ENCODE measurements at places on chromosomes 4 and X. TPM values are rescaled to one million over a fixed set of nuclear protein-coding genes. Genes with fewer than 3 reads are reported as not detected.

DNA sequence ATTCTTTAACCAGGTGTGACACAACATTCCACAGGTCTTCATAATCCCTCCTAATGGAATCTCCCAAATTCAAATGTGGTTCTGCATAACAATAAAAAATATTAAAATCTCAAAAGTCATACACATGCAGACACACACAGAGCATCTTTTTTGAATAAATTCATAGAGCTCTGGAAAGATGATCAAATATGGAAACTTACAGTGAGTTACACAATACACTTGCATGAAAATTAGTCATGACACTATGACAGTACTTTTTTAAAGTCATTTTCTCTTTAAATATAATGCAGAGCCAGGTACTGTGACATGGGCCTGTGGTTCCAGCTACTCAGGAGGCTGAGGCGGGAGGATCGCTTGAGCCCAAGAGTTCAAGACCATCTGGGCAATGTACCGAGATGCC lies 38.9 kb downstream of the DDX60L start:
- no peak for DNase-seq

DNA sequence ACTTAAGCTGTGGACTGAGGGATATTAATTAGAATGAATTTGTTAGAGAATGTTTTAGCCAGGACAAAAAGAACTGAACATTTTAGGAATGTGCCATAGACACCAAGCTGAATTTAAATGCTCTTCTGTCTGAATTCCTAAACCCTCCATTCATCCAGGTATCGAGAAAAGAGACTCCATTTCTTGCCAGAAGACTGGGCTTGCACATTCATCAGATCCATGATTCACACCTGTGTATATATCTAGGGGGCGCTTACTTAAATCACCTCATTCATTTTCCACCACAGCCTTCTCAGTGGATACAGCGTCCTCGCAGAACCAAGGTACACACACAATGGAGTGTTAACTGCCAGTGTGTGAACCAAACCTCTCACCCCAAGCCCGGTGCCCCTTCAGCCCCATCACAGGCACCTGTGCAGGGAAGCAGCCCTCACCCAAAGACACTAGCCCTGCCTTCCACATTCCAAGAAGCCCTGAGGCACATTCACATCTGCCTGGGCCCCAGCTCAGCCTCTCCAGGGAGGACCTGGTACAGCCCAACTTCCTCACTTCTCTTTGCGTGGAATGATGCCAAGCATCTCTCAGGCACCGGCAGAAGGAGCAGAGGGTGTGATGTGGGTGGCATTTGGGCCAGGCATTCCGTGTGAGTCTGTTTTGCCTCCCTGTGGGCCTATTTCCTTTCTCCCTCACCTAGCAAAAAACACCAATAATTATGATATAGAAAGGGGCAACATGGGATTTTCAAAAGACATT lies 35.6 kb upstream of the C1QTNF7 start:
- DNase-seq = no peak

ZDHHC15 gene
- 3.8 TPM for polyA plus RNA-seq

DNA sequence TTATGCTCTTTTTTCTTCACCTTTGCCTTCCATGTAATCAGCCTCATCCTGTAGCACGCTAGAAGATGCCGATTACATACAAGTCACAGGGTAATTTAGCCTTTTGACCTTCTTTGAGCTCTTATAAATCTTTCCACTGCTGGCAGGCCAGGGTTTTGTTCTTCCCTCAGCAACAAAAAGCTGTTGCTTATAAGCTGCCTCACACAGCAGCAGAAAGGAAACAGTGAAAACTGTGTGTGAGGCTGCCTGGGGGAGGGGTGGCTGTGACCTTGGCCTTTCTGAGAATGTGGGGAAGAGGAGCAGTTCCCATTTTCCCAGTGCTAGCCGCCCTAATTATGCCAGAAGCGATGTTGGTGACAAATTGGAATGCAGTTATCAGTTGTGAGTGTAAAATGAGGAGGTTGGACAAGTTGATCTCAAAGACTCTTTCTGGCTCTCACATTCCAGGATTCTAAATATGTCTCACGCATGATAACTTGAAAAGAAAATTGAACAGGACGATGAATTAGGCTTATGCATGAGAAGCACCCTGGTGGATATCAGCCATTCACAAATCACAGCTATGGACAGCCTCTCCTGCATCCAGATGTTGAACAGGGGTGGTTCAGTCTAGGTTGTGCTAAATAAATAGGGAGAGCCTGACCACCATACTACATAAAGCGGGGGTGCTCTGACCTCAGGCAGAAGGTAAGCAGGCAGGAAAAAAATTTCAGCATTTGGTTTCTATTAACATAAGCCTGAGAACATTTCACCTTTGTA lies 25.7 kb downstream of the SLITRK2 start:
- DNase-seq = no peak

CXCR3 gene
- polyA plus RNA-seq = not detected

DNA sequence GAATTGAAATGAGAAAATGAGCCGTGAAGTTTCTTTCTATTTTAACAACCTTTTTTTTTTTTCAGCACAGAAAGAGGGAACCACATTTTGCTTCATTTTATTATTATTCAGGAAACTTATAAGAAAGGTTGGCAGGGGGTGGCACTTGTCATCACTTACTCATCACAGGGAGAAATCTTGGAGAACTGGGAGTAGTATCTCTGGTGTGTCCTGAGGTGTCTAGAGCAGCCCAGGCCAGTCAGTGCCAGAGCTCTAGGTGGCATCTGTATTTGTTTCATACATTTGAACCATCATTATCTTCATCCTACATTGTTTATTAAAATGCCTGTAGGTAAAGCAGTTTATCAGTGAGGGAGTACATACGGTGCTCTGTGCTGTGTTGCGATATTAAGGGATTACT lies 43.8 kb upstream of the ARHGAP24 start:
- no peak for DNase-seq

- DNase-seq = no peak
Observed at GRCh38 chr4:2286904-2287593, 25.1 kb upstream of the MXD4 start.

ETDB gene
- not detected for polyA plus RNA-seq

KCNIP4 gene
- not detected for polyA plus RNA-seq

DNA sequence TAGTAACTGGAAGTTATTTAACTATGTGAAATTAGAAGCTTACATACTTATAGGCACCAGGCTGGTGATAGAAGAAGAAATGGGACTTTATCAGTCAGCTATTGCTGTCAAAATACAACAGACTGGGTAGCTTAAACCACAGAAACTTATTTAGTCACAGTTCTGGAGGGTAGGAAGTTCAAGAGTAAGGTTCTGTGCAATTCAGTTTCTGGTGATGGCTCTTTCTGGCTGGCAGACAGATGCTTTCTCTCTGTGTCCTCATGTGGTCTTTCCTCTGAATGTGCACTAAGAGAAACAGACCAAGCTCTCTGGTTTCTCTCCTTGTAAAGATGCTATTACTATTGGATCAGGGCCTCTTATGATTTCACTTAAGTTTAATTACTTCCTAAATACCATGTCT lies 92.1 kb upstream of the ANKRD50 start:
- DNase-seq = no peak

GRCh38 chrX:148695255-148695654 lies 194.8 kb downstream of the AFF2 start:
- DNase-seq = no peak

- no peak for DNase-seq
Observed at GRCh38 chr4:103753868-103754653, 34.3 kb upstream of the TACR3 start.

GRCh38 chr4:169341490-169341889 lies 70.7 kb upstream of the SH3RF1 start:
- no peak for DNase-seq

DNA sequence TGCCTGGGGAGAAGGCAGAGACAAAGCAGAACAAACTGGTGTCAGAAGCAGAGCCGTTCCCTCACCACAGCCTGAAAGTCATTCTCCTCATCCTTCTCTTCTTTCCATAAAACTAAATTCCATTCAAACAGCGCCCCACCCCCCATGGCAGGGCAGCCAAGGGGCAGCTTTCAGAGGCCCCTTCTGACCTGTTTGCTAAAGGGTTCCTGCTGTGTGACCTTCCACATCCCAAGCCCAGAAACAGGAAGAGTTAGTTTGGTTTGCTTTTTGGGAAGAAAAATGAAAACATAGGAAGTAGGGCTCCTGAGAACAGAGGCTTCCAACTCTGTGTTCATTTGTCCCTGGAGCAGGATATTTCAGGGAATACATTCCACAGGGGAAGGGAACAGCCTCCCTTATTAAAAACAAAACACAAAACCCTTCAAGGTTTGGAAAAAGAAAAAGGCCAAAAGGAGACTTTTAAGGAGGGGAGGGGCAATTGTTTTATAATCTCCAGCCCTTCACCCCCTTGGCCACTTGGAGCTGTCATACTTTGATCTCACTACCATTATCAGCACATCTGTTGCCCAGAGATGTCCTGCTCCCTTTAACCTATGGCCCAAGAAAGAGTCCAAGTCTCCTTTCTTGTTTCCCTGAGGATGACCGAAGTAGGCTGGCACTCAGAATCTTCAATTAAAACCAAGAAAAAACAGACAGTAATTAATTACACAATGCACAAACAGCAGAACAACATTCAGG lies 25.3 kb downstream of the STARD8 start:
- DNase-seq = no peak

CLGN gene
- polyA plus RNA-seq = 1.7 TPM

DNA sequence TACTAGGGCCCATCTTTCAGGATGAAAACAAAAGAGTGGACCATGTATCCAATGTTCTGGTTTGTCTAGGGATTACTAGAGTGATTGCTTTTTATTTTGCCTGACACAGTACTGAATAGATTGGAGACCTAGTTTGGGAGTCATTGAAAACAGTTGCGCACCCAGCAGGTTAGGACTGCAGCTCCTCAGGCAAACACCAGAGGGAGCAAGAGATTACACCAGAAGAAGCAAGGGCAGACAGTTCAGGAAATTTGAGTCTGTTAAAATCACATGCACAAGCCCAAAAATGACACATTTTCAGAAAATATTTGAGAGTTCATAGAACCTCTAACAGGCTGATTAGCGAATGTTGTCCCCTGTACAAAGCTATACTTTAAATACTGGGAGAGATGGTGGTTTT lies 55.6 kb downstream of the CYLC1 start:
- DNase-seq = no peak

SCML1 gene
- 15.6 TPM for polyA plus RNA-seq

GRCh38 chr4:151199319-151200190 lies 77.4 kb upstream of the PRSS48 start:
- DNase-seq = no peak

DNA sequence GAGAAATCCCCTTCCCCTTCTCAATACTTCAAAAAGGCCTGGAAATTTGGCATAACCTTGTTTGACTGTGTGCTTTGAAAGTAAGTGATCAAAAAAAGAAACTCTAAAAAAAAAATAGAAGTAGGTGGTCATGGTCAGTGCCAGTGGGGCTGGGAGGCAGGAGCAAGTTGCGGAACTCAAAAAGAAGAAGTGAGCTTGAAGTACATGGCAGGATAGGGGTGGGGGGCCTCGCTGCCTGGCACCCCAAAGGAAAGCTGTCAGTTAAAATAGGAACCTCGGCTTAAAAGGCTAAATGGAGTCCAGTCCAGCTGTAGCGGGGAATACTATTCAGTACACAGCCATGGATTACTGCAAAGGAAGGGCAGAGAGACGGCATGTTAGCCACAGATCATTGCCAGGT lies 12.2 kb upstream of the NKRF start:
- DNase-seq = no peak

MAGEA2B gene
- polyA plus RNA-seq = not detected

DNA sequence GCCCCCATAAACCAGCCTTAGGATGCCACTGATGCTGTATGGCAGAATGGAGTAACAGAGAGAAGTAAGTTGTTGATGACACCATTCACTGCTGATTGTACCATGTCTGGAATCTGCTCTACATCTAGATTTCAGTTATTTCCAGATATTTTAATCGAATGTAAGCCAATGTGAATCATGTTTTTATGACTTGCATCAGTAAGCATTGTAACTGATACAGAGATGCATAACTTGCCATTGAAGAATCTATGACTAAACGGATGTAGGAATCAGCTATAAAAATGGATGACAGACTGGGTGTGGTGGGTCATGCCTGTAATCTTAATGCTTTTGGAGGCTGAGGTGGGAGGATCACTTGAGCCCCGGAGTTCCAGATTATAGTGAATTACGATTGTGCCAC lies 161.0 kb upstream of the GATB start:
- DNase-seq = no peak

FAM149A gene
- polyA plus RNA-seq = 7.3 TPM

DKK2 gene
- polyA plus RNA-seq = 20.9 TPM

- DNase-seq = peak; percentile 3
Observed at GRCh38 chr4:25552580-25553271, 102.9 kb upstream of the SLC34A2 start.

DNA sequence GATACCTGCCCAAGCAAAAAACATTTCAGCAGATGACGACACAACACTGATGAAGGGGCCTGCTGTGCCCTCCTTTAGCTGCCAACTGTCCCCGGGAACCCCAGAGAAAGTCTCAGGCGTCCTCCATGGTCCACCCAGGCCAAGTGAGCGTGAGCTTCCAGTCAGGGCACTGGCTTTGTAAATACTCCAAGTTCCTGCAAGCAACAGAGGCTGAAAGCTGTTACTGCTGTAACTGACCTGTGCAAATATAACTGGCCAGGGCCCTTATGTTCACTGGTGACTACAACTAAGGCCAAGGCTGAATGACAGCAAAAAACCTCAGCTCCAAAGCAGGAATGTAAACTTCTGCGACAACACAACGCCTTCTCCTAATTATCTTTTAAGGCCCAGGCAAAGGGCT lies 8.2 kb downstream of the WDR1 start:
- no peak for DNase-seq

DNA sequence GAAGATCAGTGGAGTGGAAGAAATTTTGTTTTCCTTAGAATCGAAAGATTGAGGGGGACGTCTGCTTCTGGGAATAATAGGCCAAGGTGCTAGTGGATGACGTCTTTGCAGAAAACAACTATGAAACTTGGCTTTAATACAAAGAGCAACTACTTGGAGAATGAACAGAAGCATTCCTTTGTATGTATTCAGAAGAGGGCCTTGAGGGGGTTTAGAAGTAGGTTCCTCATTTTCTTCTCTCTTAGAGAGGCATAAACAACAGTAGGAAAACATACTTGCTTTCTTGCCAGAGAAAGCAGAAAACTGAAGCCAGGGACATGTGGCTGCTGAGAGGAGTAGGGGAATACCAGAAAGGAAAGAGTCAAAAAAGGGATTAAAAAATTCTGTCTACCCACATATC lies 167.8 kb downstream of the ZNF330 start:
- DNase-seq = no peak
